Left forelimb (tissue), 1 donor: ENCODE measurements at places on chromosomes 3 and 15.

- DNase-seq = no peak
These were observed 40.7 kb upstream of the LMCD1 start for GRCh38 chr3:8460815-8461456.

- DNase-seq = no peak
These were observed 20.1 kb upstream of the C3orf49 start for GRCh38 chr3:63798949-63799348.

DNA sequence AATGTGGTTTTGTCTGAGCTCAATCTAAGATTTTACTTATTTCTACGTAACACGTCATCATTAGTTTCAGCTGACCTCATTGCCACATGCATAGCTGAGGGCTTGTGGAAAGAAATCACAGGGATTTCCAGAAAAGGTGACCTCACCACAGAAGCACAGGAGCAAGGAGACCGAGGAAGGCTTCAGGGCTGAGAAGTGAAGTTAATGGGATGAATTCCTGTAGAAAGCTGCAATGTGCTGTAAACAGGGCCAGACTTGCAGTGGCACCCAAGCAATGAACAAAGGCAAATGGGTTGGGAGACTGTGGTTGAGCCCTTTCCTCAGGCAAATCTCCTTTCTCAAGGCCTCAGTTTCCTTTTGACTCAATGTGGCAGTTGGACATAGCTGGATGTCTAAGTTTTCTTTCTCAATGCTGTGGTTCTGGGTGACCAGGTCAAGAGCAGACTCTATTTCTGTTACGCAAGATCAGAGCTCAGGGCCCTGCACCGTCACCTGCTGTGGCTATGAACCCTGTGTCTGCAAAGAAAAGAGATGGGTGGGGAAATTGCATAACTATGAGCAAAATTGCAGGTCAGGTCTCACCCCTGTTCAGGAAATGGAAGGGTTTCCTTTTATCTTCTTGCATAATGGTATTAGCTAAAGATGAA, 252.2 kb upstream of the TBL1XR1 start:
- no peak for DNase-seq

DNA sequence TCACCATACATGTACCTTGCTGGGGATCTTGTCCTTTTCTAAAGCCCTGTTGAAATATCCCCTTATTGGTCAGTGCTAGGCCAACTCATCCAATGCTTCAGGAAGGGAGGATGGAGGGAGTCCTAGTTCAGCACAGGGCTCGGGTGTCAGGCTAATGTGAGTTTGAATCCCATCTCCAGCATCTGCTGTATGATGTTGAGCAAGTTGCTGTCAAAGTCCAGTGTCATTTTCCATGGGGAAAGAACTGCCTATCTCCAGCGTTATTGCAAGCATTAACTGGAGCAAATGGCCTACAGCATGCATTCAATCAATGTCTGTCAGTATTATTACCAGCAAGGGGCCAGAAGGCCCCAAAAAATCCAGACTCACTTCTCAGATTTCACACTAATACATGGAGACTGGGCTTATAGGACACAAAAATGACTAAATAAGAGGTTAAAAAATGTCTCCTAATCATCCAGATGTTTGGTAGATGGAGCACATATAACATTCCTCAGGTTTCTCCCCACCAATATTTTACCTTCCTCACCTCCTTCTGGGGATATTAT, 40.8 kb downstream of the SRGAP3 start:
- DNase-seq = no peak

- DNase-seq = no peak
These were observed 5.9 kb upstream of the TRA2B start for GRCh38 chr3:185943760-185944106.

- DNase-seq = no peak
These were observed 55.5 kb upstream of the MELTF start for GRCh38 chr3:197085137-197085536.

DNA sequence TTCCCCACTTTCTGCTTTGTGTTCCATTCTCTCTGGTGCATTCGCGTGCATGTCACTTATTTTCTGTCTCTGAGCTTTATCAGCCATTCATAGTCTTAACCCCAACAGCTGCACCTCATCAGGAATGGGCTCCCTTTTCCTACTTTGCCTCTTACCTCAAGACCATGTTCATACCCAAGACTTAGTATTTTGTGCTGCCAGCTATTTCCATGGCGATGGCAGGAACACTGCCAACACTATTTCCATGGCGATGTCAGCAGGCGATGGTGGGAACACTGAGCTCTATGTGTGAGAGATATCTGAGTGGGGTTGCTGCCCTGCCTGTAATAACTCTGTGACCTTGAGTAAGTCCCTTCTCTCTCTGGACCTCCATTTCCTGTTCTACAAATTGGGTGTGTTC, 5.5 kb downstream of the ZNF35 start:
- DNase-seq = no peak

DNA sequence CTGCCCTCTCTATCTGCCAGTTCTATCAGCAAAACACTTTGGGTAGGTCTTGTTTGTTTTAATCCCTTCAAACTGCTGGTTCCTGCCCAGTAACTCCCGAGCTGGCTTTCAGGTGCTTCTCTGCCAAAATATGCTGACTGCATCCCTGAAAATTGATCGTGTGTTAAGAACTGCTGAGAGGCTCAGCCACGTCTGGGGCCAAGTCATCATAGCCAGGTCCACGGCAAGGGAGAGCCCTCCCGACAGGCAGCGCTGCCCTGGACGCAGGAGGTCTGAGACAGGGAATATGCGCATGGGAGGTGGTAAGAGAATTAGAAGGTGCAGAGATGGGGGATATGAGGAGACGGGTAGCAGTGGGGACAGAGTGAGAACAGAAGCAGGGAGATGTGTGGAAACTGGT, 179.7 kb upstream of the TOPAZ1 start:
- DNase-seq = no peak

- DNase-seq = no peak
These were observed 9.9 kb downstream of the ITPR1 start for GRCh38 chr3:4503050-4503449.

- no peak for DNase-seq
These were observed 165.1 kb upstream of the STAC start for GRCh38 chr3:36215241-36215640.

- peak; percentile 69 for DNase-seq
These were observed 684 bp upstream of the RPS27L start for GRCh38 chr15:63157891-63158431.

DNA sequence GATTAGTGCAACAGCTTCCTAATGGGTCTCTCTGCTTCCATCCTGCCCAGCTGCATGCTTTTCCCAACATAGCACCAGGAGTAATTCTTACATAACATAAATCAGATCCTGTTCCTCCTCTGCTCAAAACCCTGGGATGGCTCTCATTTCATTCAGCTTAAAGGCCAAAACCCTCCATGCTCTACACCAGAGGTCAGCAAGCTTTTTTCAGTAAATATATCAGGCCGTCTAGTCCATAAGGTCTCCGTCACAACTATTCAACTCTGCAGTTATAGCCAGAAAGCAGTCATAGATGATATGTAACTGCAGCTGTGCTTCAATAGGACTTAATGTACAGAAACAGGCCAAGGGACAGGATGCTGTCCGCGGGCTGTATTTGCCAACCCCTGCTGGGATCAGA, 202.8 kb upstream of the UBE2E2 start:
- DNase-seq = no peak

- DNase-seq = no peak
These were observed 4.8 kb downstream of the OSBPL10 start for GRCh38 chr3:31976302-31976701.
